ENCODE measurements at places on chromosomes 13 and 19. TPM values are rescaled to one million over a fixed set of nuclear protein-coding genes. Genes with fewer than 3 reads are reported as not detected.

DNA sequence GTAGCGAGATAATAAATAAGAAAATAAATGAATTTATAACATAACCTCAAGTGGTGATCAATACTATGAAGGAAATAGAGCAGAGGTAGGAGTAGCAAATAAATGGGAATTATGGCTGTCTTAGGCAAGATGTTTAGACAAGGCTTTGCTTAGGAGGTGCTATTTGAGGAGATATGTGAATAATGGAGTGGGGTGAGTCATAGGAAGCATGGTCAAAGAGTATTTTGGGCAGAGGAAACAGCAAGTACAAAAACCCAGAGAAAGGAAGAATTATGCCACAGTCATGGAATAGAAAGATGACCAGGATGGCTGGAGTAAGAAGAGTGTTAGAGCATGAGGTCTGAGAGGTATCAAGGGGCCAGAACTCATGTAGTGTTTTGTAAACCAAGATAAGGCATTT is 33.6 kb upstream of the LPAR6 start:
- peak; percentile 74 for DNase-seq

The XPO4 gene
- 19.7 TPM for total RNA-seq

DNA sequence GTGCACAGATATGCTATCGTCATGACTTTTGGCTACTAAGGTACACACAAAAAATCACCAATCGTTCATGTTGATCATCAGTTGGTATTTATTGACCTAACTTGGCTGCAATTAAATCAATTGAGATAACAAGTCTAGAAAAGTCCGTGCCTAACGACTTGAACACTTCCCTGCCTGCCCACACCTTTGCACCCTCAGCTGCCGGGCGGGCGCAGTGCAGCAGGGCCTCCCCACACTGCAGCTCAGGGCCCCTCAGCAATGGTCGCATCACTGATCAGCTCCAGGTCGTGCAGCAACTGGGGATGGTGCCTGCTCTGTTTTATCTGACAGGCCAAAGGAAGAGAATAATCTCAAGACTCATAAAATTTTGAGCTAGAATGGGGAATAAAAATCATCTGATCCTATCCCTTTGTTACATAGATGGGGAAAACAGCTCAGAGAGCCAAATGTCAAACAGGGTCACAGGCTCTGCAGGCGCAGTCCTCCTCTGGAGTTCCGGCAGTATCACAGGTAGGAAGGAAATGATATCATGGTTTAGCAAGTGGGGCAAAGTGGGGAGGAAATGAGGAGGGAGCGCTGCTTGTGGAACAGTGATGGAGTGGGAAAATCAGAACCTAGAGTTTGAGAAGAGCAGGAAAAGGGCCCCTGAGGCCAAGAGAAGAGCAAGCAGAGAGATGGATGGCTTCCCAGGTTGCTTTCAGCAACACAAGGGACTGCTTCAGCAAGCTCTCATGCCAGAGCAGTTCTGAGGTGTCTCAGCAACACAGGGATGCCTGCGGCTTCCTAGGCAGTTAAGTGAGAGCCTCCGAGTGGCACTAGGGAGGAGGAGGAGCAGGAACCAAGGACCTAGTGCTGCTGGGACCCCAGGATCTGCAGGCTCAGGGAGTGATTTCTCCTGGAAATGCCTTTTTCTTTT is 57.5 kb downstream of the SLC7A1 start:
- no peak for DNase-seq

The ZNF446 gene
- 5.4 TPM for total RNA-seq

The SEMA6B gene
- total RNA-seq: 1.6 TPM

The ZNF792 gene
- total RNA-seq: 8.0 TPM

DNA sequence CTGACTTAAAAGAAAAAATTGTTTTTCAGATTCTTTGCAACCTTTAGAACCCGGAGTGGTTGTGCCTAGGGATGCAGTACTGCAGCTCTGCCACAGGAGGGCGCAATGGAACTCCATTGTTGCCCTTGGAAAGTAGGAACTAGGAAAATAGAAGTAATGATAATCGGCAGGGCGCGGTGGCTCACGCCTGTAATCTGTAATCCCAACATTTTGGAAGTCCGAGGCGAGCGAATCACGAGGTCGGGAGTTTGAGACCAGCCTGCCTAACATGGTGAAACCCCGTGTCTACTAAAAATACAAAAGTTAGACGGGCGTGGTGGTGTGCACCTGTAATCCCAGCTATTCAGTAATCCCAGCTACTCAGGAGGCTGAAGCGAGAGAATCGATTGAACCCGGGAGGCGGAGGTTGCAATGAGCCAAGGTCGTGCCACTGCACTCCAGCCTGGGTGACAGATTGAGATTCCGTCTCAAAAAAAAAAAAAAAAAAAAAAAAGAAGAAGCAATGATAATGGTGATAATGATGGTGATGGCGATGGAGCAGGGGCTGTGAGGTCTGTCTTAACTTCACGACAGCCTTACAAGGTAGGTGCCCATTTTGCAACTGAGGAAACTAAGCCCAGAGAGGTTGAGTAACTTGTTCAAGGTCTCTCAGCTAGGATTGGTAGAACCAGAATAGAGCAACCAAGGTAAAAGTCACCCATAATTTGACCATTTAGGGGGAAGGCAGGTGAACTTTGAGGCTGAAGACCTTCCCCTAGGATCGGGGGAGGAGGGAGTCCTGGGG is 5.5 kb upstream of the ADAMTS10 start:
- peak; percentile 67 for DNase-seq

GRCh38 chr13:39208636-39209035 is 170.4 kb downstream of the NHLRC3 start:
- DNase-seq: no peak

- DNase-seq: peak; percentile 48
Observed at GRCh38 chr19:48415395-48415794, 21.9 kb downstream of the GRIN2D start.

GRCh38 chr13:83166550-83166949 is 715.7 kb downstream of the SLITRK1 start:
- DNase-seq: no peak

The CYP2A7 gene
- not detected for total RNA-seq

DNA sequence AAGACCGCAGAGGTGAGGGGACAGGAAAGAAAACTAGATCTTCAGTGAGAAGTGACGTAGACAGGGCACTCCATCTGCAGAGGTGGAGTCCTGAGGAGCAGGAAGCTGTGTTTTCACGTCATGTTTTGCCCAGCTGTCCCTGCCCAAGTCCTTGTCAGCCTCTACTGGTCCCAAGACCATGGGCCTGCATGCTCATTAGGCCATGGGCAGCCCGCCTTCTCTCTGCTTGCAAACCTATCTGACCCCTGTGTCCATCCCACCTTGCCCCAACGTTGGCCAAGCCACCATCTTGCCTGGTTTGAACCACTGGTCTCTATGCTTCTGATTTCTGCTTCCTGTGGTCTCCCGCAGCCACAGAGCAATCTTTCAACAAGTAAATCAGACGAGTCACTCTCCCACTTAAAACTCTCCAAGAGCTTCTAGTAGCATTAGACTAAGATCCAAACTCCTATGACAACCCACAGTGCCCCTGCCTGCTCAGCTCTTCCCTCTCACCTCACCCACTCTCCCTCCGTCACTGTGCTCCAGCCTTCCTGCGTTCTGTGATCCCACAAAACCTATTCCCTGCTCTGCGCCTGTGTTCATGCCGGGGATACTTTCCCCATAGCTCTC is 18.6 kb upstream of the CCNE1 start:
- DNase-seq: no peak

- no peak for DNase-seq
Observed at GRCh38 chr13:41751734-41752445, 209.0 kb downstream of the VWA8 start.

- peak; percentile 53 for DNase-seq
Observed at GRCh38 chr13:46229251-46229650, 17.5 kb downstream of the LRRC63 start.

The KLK12 gene
- not detected for total RNA-seq

DNA sequence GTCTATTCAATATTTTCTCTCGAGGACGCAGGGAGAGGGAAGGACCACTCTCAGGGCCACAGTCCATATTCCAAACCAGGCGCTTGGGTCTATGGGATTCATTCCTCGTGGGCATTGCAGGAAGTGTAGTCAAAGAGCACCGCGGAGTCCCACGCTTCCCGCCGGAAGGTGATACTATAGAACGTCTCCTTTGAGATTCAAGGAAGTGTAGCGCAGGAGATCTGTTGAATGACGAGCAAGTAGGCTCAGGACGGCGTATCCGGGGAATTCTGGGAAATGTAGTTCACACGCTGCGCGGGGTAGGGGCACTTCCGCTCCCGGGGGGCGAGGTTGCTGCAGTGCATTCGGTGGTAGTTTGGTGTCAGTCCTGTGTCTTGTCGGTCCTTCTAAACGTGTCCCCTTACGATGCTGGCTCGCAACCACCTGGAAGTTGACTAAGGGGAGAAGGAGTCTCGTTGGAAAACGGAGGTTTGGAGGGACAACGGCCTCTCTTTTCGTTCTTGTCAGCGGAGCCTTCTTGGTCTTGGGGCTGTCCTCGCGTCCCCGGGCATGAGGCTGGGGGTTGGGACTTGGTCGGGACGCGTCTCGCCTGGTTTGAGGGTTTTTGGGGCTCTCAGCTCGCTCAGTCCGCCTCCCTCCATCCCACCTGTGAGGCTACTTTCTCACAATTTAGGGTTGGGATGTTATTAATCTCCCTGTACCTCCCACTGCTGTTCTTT is at the start of gene ZNF284:
ZNF284 (plus strand) TSS at position 336 of the 719 bp plus-strand sequence. CDS start 4,231 bp downstream, outside the sequence.
- peak; percentile 90 for DNase-seq

The CDADC1 gene
- 6.0 TPM for total RNA-seq

The METTL21C gene
- not detected for total RNA-seq

DNA sequence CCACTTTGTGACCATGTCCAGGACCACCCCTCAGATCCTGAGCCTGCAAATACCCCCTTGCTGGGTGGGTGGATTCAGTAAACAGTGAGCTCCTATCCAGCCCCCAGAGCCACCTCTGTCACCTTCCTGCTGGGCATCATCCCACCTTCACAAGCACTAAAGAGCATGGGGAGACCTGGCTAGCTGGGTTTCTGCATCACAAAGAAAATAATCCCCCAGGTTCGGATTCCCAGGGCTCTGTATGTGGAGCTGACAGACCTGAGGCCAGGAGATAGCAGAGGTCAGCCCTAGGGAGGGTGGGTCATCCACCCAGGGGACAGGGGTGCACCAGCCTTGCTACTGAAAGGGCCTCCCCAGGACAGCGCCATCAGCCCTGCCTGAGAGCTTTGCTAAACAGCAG is 7.7 kb upstream of the CEACAM7 start:
- no peak for DNase-seq

- no peak for DNase-seq
Observed at GRCh38 chr13:65336087-65336749, 1893.9 kb downstream of the PCDH9 start.

DNA sequence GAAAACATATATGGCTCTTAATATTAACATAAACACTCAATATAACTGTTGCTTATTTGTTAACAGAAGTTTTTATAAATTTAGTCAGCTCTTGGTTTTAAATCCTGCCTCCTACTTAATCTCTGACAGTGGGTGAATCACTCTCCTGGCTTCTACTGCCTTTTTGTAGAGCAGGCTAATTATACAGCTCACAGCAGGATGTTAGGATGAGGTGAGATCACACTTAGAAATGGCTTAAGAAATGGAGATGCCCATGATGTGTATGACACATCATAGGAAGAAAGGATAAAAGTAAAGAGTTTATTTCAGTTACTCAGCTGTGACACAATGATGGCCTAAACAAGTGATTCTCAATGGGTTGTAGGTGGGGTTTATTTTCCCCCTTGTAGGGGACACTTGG is 345.6 kb downstream of the SPRY2 start:
- peak; percentile 90 for DNase-seq

The CC2D1A gene
- total RNA-seq: 25.1 TPM

DNA sequence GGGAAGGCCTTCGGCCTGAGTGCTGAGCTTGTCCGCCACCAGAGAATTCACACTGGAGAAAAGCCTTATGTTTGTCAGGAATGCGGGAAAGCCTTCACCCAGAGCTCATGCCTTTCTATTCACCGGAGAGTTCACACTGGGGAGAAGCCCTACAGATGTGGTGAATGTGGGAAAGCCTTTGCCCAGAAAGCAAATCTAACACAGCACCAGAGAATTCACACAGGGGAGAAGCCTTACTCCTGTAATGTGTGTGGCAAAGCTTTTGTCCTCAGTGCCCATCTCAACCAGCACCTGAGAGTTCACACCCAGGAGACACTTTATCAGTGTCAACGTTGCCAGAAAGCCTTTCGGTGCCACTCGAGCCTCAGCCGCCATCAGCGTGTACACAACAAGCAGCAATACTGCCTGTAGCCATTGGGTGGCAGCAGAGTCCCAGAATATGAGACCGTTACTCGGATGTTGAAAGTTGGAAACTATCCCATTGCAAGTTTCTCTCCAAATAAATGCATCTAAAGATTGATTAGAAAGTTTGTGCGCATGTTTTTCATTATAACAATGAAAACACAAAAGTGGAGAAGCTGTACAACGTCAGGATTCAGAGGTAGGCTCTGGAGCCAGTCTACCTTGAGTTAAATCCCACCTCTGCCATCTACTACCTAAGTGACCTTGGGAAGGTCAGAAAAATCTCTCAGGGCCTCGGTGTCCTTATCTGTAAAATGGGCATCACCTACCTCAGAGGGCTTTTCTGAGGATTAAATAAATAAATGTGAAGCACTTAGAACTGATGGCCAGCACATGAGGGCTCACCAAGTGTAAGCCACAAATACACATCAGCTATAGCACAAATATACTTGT is 21.1 kb downstream of the ZNF473 start:
- DNase-seq: no peak

DNA sequence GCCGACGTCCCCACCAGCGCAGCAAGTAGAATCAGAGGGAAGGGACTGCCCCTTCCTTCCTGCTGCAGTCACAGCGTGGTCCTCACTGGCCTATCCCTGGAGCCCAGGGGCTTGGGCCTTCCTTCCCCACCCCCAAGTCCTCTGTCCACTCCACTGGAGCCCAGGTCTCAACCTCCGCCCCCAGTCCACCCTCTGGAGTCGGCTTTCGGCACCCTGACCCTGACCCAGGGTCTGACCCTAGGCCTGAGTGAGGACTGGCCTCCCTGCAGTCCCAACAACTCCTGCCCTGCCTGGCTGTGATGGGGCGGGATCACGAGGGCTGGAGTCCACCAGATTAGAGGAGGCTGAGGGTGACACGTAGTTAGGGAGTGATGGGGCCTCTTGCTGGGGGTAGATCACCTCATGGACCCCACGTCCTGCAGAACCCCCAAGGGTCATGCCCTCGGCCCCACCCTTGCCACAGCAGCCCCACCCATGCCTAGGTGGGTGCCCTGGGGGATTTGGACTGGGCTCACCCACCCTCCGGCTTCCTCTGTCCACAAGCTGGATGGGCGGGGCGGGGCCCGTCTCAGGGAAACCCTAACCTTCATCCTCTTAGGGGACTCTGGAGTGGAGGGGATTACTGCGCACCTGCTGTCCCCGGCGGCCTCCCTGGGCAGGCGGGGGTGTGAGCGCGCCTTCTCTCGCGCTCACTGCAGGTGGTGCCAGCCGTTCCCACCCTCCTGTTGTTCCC is 3.8 kb downstream of the RAX2 start:
- no peak for DNase-seq

DNA sequence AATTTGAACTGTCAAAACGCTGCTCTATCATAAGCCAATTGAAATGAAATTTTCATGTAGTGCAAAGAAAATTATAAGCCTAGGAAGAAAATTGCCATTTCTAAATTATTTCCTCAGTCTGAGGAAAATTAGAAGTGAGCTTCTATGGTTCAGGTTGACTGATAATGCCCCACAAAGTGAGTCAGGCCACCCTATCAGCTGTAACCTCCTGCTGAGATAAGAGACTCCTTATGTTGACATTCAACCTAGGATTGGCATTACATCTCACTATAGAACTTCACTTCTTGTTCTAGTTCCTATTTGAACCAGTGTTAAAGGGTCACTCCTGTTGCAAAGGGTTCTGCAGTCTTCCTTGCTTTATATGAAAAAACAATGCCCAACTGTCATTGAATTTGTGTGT is 32.6 kb upstream of the RFC3 start:
- DNase-seq: no peak

GRCh38 chr19:49141352-49141751 is 13.8 kb downstream of the HRC start:
- DNase-seq: no peak

The TNFSF13B gene
- 1.1 TPM for total RNA-seq

- no peak for DNase-seq
Observed at GRCh38 chr13:106212386-106213010, 323.0 kb downstream of the EFNB2 start.
